Lower leg skin (tissue), 4 donors: ENCODE measurements at places on chromosomes 12 and 14. TPM values are rescaled to one million over a fixed set of nuclear protein-coding genes. Genes with fewer than 3 reads are reported as not detected.

The FZD10 gene
- total RNA-seq, result 33.2 TPM

GRCh38 chr14:102541771-102542170 is 32.2 kb upstream of the ANKRD9 start:
- DNase-seq, result no peak

The CD4 gene
- 2.9 TPM for total RNA-seq

- peak; percentile 23 for DNase-seq
These were observed 60.7 kb downstream of the SLC6A12 start for GRCh38 chr12:153080-153746.

DNA sequence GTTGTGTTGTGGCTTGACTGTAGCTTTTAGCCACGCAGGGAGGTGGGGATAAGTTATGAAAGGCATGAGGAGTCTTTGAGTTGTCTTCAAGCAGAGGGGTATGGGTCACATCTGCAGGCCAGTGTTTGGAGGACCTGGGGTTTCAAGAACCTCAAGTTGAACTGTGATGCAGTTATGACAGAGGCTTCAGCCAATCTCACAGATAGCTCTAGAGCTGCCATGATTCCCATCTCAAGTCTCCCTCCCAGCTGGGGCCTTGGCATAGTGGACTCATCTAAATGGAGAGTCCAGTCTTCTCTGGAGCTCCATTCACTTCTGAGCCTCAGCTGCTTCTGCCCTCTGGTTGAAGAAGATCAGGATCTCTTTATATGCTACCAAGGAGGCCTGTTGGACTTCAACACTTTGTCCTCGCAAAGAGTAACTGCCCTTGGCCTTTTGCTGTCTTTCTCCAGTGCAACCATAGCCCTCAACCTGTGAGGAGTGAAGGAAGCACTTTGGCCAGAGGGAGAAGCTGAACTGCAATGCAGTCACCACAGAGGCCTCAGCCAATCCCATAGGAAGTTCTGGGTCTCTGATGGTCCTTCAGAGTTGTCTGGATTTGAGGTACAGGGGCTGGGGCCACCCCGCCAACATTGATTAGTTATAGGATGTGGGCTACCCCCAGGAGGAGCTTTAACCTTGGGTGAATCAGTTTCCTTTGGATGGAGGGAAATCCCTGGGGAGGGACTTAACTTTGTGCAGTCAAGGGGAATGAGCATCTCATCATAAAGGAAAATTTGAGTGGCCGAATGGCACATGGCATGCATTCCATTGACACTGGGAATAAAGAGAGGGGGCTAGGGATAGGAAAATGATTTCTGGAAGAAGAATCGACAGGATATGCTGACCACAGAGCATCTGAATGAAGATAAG is 230.5 kb downstream of the PCNX1 start:
- peak; percentile 74 for DNase-seq
